ENCODE measurements at places on chromosomes 5 and 9. TPM values are rescaled to one million over a fixed set of nuclear protein-coding genes. Genes with fewer than 3 reads are reported as not detected.

The LCN1 gene
- total RNA-seq, result not detected

The NDFIP1 gene
- 212 TPM for total RNA-seq

The WNK2 gene
- total RNA-seq, result 10.5 TPM

The CCDC152 gene
- 0.98 TPM for total RNA-seq

GRCh38 chr5:150618163-150618562 is 22.3 kb upstream of the SYNPO start:
- DNase-seq, result no peak

DNA sequence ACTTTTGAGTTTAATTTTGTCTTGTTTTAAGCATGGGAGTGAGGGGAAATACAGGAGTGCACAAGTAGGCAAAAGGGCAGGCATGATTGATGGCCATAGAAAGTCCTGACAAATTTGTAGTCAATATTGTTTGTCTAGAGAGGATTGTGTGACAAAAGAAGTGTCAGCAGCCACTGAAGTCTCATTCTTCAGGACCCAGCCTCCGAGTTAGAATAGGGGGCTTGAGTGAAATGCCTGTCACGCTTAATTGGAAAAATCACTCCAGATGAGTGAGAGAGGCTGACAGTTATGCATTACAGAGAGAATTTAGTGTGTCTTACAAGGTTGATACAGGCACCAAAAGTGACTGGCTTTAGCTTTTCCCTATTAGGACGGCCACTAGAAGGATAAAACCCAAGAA is 81.9 kb upstream of the RPS23 start:
- no peak for DNase-seq

GRCh38 chr5:97919719-97920118 is 736.7 kb upstream of the RIOK2 start:
- DNase-seq, result no peak

DNA sequence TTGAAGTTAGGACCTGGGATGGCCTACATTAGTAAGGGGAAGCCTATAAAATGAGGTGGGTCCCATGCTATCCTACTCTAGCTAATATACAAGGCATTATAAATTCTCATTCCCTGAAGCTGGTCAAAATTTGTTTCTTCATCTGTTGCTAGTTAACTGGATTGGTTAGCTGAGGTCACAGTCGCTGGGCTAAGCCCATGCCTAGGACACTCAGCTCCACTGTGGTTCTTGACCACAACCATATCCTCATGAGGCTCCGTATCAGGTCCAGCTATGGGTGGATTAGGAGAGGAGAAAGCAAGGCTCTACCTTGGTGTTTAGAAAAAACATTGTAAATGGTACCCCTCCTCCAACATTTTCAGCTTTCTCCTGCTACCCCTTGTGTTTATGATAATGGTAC is 52.8 kb upstream of the RAI14 start:
- no peak for DNase-seq

GRCh38 chr5:158017469-158017868 is 158.5 kb upstream of the CLINT1 start:
- DNase-seq, result no peak

- no peak for DNase-seq
Observed at GRCh38 chr5:50702615-50703366, 36.4 kb downstream of the PARP8 start.
